K562 (cell line): ENCODE measurements at places on chromosomes 11 and 22. TPM values are rescaled to one million over a fixed set of nuclear protein-coding genes. Genes with fewer than 3 reads are reported as not detected.
A peak's percentile ranks its signal among the peaks of the same experiment; 100 is the strongest.

- no peak overlapping the region for H3K27ac ChIP-seq
- H3K4me1 ChIP-seq: no peaks in the 10 kb centered on the region
- no peak for DNase-seq
These were observed 77.5 kb upstream of the NARS2 start for GRCh38 chr11:78651923-78652842.

DNA sequence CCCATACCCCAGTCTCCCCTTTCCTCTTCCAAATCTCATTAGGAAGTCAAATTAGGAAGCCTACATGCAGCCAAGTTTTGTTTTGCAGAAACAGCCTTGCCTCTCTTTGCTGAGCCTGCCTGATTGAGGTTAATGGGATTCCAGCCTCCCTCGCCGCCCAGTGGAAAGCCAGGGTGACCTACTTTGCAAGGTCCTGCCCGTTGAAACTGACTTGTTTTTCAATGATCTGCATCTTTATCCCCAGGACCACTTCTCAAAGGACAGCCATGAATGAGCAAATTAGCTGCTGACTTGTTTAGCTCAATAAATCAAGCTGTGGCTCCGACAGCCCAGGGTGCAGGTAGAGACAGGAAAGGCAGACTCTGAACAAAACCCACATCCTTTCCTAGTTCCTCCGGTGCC lies 110.4 kb downstream of the RRAS2 start:
- H3K4me1 ChIP-seq: no peaks in the 10 kb centered on the region
- no peak for DNase-seq
- H3K27ac ChIP-seq: no peak overlapping the region
- H3K27me3 ChIP-seq: peaks cover 6% of the 10 kb centered on the region; the same call in 1 of the 3 replicates
- H3K4me3 ChIP-seq: no peak overlapping the region

DNA sequence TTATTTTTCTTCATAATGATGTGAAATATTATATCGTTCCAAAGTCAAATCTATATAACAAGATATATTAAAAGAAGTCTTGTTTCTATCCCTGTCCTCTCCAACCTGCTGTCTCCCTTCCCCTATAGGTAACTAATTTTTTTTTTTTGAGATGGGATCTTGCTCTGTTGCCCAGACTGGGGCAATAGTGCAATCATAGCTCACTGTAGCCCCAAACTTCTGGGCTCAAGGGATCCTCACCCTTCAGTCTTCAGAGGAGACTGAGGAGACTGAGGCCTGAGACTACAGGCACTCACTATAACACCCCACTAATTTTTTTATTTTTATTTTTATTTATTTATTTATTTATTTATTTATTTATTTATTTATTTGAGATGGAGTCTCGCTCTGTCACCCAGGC lies 10.3 kb upstream of the RELA start:
- H3K27me3 ChIP-seq: no peaks in the 10 kb centered on the region
- no peak overlapping the region for H3K27ac ChIP-seq
- no peak overlapping the region for H3K4me3 ChIP-seq
- no peaks in the 10 kb centered on the region for H3K4me1 ChIP-seq

GRCh38 chr11:118287006-118287405 lies 17.5 kb upstream of the CD3E start:
- no peaks in the 10 kb centered on the region for H3K36me3 ChIP-seq
- H3K4me3 ChIP-seq: no peak overlapping the region
- no peak for DNase-seq
- H3K27ac ChIP-seq: no peak overlapping the region
- H3K4me1 ChIP-seq: no peaks in the 10 kb centered on the region

GRCh38 chr11:2725368-2726300 lies 25.8 kb upstream of the KCNQ1OT1 start:
- H3K27me3 ChIP-seq: no peaks in the 10 kb centered on the region; the same call in 2 of the 3 replicates
- DNase-seq: peak; percentile 34
- no peak overlapping the region for H3K4me3 ChIP-seq
- peaks cover 44% of the 10 kb centered on the region for H3K4me1 ChIP-seq
- H3K36me3 ChIP-seq: no peaks in the 10 kb centered on the region
- no peak overlapping the region for H3K27ac ChIP-seq

DNA sequence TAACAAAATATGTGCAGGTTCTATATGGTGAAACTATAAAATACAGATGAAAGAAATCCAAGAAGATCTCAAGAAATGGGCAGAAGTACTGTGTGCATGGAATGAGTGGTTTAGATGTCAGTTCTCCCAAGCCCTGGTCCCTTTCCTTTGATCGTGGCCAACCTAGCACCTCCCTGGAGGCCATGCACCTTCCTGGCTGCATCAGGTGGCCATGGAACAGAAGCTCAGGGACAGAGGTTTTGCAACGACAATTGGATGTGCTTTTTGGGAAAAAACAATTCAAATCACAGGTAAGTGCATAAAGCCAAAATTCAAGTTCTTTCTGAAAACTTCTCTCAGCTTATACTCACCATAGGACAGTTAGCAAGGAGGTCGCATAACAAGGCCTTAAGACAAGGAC lies 54.0 kb upstream of the SLC22A12 start:
- H3K4me3 ChIP-seq: no peak overlapping the region
- H3K27me3 ChIP-seq: peaks cover 56% of the 10 kb centered on the region

- H3K4me3 ChIP-seq: no peak overlapping the region
- no peak for DNase-seq
- no peaks in the 10 kb centered on the region for H3K4me1 ChIP-seq
- no peaks in the 10 kb centered on the region for H3K27me3 ChIP-seq
- H3K27ac ChIP-seq: no peak overlapping the region
These were observed 8.8 kb downstream of the NXPE4 start for GRCh38 chr11:114586797-114587196.

DNA sequence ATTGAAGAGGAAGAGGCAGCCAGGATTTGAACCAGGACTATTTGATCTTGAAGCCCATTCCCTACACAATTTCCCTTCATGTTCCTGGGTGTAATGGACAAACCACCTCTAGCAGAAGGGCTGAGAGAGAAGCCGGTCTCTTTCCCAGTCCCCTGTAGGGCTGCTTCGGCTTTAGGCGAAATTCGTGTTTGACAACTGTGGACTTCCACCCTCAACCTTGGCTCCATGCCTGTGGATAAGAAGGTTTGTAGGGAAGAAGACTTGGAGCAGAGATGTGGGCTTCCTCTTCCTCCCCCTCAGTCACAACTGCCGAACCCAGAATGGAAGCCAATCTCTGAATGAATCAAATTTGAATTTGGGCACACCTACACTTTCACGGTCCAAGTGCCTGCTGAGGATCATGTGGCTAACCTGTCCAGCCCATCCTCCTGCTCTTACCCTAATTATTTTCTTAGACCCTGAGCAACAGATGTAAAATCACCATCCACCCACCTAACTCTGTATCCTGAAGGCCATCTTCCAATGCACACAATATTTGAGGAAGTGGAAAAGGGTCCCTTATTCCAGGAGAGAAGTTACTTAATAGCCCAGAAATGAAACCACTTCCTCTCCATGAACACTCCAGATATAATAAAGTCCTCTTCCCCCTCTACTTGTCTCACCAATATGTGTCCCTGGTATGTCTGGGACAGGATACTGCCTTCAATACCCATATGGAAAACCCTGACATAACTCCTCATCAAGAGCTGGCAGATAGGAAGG lies 10.1 kb upstream of the SCN2B start:
- H3K27ac ChIP-seq: no peak overlapping the region
- H3K4me3 ChIP-seq: no peak overlapping the region
- no peaks in the 10 kb centered on the region for H3K36me3 ChIP-seq

DNA sequence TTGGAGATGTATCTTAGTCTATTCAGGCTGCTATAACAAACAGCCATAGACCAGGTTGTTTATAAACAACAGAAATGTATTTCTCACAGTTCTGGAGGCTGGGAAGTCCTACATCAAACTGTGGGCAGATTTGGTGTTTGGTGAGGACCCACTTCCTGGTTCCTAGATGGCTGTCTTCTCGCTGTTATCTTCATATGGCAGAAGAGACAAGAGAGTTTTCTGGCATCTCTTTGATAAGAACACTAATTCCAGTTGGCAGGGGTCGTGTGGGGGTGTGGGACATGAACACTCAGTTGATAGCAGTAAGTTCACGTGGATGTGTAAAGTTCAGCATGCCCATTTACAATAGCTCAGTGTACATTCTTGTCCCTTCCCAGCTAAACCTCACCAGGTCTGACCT lies 41.3 kb upstream of the HMGXB4 start:
- no peak overlapping the region for H3K4me3 ChIP-seq
- peak overlapping the region; percentile 50 for H3K27ac ChIP-seq
- no peaks in the 10 kb centered on the region for H3K27me3 ChIP-seq
- peaks cover 72% of the 10 kb centered on the region for H3K36me3 ChIP-seq
- DNase-seq: peak; percentile 26
- H3K4me1 ChIP-seq: peaks cover 44% of the 10 kb centered on the region

DNA sequence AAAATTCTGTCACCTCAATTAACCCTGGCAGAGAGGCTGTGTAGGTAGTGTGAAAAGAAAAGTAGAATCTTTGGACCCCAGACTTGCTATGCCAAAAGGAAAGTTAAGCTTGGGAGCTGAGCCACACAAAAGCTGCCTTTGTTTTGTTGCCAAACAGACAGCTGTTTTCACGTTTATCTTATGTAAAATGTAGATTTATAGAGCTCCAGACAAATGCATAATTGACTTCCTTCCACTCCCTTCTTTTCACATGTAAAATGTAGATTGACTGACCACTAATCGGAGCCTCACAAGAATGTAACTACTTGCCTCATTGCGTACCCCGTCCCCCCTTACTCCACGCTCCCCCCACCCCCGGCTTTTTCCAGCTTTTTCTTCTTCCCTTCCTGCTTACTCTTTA lies 2302.2 kb upstream of the RAG2 start:
- DNase-seq: no peak
- no peak overlapping the region for H3K4me3 ChIP-seq
- H3K27ac ChIP-seq: no peak overlapping the region
- no peaks in the 10 kb centered on the region for H3K36me3 ChIP-seq

LINC01488 gene
- total RNA-seq: not detected in 2 replicates

OR8D1 gene
- not detected in 2 replicates for total RNA-seq

NEAT1 gene
- 129 and 208 TPM in 2 replicates for total RNA-seq
